ENCODE measurements at places on chromosomes 7 and 10.

DNA sequence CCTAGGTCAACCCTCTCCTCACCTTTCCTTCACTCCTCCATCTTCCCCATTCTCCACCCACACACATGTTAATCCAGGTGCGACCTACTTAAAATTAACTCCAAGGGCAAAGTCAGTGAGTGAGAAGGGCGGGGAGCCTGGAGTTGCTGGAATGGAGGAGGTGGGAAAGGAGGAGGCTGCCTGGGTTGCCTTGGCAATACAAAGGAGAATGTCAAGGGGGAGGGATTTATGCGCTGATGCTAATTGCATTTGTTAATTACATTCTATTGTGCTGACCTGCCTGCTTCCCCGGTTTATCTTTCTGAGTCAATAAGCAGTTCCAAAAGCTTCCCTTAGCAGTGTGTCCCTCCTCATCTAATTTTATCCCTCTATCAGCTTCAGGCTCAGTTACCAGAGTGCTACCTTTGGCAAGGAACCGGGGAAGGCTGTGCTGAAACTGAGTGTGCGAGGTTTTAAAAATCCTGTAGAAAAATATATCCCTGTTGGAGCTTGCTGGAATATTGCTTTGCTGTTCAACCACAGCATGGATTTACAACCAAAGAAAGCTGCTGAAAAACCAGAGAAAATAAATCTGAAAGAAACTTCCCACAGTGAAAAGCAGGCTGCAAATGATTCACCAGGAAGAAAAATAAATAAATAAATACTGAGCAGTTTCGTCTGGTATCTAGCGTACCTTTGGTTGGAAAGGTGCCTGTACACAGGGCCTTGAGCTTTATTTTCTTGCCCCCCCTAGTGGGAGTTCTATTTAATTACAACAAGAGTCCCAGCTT is 113.2 kb upstream of the DGKB start:
- DNase-seq: peak; percentile 65

DNA sequence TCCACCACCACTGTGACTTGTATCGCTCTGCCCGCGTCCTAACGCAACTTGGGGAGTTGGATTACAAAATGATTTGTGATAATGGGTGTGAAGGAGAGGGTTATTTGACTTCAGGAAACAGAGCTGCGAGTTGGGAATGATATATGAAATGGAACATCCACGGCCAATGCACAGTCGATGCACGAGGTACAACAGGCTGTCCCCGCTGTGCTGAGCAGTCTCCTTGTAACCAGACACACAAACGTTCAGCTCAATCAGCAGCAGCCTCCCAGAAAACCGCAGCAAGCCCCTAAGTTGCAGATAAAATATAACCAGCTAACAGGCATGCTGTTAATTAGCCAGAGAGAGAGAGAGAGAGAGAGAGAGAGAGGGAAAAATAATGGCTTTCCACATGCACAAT is 332.7 kb upstream of the MGMT start:
- no peak for DNase-seq

- DNase-seq: no peak
These were observed 23.9 kb upstream of the AP5Z1 start for GRCh38 chr7:4751398-4751947.

GRCh38 chr7:64098-64915 is 128.1 kb upstream of the FAM20C start:
- DNase-seq: peak; percentile 40

GRCh38 chr10:15353471-15354017 is 17.5 kb downstream of the FAM171A1 start:
- no peak for DNase-seq

DNA sequence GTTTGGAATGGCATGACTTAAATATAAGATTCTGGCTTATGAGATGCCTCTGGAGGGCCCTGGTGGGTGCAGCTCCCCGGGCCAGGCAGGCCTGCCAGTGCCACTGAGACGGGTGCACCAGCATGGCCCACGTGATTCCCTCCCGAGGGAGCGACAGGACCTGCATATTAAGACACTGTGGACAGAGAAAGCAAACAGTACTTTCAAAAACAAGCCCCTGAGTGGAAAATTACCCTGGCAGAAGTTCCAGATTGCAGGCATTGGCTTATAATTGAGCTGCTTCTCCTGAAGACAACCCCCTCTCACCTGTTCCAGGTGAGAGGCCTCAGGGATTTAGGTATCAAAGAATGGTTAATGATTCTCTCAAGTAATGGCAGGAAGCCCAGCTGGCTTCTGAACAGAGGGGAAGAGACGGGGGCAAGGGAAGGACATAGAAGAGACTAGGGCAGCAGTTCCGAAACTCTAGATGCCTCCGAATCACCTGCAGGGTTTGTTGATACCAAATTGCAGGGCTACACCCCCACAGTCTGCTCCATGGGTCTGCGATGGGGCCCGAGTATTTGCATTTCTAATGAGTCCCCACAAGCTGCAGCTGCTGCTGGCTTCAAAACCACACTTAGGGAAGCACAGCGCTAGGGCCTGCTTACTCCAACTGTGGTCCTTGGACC is 66.0 kb upstream of the DOCK1 start:
- no peak for DNase-seq

DNA sequence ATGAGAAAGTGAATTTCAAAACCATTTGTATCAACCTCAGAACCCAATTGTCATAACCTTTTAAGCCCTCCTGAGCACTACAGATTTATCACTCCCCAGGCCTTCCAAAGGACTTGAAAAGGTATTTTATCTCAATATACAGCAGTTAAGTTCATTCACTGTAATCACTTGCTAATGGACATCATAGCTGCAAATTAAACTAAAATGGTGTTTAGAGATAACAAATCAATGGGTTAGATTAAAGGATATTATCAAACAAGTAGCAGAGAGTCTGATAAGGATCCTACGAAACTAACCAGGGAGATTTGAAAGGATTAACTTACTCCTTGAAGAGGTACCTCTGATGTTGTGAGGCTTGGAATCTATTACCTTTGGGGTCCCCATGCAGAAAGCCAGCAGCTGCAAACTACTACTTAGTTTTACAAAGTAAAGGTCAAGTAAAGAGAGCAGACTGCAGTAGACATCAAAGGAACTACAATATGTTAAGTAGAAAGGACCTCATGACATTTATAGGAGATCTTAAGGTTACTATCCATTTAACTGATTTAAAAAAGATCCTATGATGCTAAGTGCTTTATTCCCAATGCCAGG is 359.4 kb downstream of the SORCS1 start:
- no peak for DNase-seq

DNA sequence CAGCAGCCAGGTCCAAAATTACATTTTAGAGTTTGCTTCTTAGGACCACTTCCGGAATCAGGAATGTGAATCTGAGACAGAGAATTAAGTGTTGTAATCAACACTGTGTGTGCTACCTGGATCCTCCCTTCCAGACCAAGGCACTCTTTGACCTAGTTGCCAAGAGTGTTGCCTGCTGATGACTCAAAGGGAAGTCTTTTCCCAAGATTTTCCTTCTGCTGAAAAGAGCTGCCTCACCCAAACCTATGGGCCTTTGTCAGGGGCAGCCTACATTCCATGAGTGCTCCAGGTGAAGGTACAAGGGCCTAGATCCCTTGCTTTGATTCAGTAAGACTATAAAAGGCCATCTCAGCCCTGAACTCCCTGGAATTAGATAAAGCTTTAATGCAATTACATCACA is 712.5 kb upstream of the ANKRD30A start:
- DNase-seq: no peak

- DNase-seq: no peak
These were observed 292.5 kb downstream of the GFRA1 start for GRCh38 chr10:115980470-115980869.

GRCh38 chr10:11272915-11273389 is 255.3 kb downstream of the CELF2 start:
- DNase-seq: no peak
